Substantia nigra (tissue), 51 donors: ENCODE measurements at places on chromosomes 6 and 20.

GRCh38 chr6:74969591-74970267, 236.1 kb downstream of the COL12A1 start:
- DNase-seq, result no peak

DNA sequence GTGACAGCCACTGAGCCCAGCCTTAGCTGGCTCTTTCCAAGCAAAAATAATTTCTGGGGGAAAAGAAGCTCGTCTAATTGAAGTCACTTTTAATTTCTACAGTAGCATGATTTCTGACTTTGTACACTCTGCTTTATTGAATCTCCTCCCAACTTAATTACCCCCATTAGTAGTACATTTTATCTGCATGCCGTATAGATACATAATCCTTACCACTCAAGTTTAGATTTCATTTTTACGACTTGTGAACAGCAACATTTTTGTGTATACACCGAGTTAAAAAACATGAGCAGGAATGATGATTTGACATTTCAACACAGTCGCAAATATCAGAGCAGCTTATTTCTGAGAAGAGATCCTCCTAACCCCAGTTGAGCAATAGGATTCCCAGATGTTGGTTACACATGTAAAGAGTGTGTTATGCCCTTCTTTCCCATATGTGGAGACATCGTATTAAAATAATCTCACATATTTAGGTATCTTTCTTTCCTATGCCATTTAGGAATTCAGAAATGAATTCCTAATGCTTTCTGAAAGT, 127.3 kb upstream of the MTHFD1L start:
- DNase-seq, result no peak

DNA sequence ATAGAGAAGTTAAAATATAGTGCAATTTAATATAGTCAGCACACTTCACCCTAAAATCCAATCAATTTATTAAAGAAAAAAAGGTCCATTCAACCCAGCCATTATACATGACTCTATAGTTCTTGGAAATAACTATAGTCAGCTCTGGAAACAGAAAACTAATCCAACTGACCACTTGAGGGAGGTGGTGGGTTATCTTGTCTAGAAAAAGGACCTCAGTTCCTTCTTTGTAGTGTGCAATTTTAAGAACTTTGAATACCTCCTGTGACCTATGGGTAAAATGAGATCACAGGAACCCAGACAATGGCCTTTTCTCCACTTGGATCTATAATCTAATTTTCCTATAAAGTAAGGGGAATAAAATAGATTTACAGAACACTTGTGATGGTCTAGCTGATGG, 163.6 kb upstream of the CENPW start:
- DNase-seq, result no peak

- DNase-seq, result no peak
Observed at GRCh38 chr20:2519115-2519809, 10.5 kb upstream of the ZNF343 start.

GRCh38 chr6:70668499-70668812, 773 bp downstream of the SMAP1 start:
- no peak for DNase-seq

- no peak for DNase-seq
Observed at GRCh38 chr6:135191508-135192255, 10.6 kb downstream of the MYB start.

DNA sequence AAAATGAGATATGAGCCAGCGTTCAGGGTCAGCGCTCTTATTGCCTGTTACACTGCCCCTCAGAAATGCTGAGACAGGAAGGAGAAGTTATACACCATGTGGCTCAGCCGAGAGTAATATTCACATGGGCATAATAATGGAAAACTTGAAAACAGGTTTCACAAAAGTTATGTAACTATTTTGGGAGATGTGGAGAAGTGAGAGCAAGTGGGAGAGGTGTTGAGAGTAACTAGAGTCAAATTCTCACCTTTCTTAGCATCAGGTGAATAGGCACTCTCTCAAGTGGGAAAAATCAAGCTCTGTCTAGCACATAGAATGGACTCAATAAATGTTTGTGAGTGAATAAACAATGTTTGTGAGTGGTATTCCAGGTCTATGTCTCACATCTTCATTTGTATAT, 94.5 kb downstream of the TBX18 start:
- DNase-seq, result no peak

GRCh38 chr6:21899708-21900107, 306.2 kb downstream of the SOX4 start:
- DNase-seq, result no peak

GRCh38 chr6:39801456-39802251, 9.5 kb downstream of the DAAM2 start:
- no peak for DNase-seq

DNA sequence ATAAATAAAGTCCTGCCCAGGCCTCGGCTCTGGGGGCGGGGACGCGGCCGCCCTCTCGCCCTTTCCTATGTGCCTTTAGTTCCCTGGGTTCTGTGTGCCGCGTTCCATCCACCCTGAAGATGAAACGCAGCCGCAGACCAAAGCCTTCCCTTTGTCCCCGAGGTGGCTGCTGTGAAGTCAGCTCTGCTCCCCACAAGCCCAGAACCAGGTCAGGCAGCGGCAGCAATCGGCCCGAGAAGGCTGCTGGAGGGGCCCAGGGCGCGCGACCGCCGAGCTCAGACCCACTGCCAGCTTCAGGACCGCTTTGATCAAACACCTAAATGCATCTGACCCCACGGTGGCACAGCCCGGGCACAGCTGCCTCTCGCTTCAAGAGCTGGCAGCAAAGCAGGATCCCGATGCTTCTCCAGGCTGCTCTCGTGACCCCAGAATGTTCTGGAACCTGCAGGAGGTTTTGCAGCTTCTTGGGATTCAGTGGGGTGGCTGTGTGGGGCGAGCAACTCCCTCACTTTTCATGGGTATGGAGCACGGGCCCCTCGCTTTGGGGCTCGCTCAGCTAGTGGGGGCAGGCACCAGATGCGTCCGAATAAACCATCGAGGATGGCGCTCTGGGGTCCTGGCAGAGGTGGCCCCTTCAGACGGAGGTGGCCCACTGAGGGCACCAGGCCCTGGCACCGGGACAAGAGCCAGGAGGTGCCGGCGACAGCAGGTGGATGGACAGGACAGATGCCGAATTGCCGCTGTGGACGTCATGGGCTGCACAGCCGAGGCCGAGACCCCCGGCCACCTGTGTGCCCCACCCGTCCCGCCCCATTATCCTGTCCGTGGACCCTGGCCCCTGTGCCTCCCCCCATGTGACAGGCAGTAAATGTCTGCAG, 13.0 kb downstream of the CHRNA4 start:
- DNase-seq, result no peak

- DNase-seq, result no peak
Observed at GRCh38 chr6:46921059-46921458, 679 bp downstream of the ADGRF5 start.

- DNase-seq, result no peak
Observed at GRCh38 chr20:37326666-37327065, 19.3 kb upstream of the SRC start.

DNA sequence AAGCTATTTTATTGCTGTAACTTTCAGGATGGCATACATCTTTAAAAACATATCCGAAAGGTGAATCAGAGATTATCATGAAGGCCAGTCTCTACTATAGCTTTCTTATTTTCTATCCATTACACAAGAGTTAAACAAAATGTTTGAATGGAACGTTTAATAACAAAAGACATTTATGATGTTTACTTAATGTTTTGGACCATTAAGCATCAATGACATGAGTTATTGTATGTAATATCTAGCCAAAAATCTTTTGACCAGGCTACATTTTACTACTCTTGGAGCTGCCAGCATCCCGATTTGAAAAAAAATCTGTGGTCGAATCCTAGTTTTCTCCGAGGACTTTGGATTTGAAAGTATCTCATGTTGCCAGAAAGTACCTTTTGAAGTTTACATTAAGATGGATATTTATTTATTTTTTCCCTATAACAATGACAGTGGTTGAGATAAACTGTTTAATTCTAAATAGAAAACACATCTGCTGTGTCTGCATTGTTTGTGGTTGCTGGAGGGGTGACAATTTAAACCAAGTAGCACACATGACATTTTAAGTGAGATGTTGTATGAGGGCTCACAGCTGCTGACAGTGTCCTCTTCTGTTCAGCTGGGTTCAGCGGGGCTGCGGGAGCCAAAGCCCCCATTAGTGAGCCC, 293.7 kb upstream of the TCF21 start:
- DNase-seq, result no peak

- no peak for DNase-seq
Observed at GRCh38 chr6:52423971-52424381, 3.8 kb downstream of the EFHC1 start.

GRCh38 chr6:30782425-30783014, 38.2 kb upstream of the IER3 start:
- DNase-seq, result no peak

GRCh38 chr6:126537061-126537816, 197.3 kb downstream of the CENPW start:
- no peak for DNase-seq

DNA sequence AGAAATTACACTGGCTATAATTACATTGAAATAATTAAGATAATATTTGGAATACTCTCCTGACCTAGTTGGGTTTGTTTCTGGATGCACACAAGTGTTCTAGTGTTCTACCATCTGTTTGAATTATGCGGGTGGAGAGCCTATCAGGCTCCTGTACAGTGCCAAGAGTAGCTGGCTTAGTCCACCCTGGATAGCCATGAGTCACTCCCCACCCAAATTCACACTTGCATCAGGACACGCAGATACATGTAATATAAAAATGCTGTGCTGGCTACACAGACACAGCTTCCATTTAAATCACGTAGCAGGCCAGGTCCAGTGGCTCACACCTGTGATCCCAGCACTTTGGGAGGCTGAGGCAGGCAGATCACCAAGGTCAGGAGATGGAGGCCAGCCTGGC, 686.2 kb upstream of the SLC35B3 start:
- no peak for DNase-seq

DNA sequence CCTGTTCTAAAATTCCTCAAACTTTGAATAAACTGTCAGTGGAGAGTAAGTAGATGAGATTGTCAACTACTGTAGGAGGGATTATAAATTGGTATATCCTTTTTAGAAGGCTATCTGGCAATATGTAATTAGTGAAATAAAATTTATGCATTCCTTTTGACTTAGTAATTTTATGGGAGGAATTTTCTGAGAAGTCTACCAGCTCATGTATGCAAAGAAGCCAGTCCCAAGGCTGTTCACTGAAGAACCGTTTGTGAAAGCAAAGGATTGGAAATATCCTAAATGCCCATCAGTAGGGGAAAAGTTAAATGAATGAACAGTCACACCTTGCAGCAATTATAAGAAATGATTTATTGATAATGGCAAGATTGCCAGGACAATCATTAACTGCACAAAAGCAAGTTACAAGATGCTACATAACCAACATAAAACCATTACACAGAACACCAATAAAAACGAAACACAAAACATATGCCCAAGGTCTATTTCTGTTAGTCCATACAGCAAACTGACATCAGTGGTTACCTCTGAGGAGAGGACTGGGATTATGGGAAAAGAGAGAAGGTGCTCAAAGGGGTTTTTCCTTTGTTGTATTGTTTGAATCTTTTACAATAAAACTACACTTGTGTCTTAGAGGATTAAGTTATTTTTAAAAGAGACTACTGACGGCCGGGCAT, 4.6 kb upstream of the DSTN start:
- DNase-seq, result no peak

DNA sequence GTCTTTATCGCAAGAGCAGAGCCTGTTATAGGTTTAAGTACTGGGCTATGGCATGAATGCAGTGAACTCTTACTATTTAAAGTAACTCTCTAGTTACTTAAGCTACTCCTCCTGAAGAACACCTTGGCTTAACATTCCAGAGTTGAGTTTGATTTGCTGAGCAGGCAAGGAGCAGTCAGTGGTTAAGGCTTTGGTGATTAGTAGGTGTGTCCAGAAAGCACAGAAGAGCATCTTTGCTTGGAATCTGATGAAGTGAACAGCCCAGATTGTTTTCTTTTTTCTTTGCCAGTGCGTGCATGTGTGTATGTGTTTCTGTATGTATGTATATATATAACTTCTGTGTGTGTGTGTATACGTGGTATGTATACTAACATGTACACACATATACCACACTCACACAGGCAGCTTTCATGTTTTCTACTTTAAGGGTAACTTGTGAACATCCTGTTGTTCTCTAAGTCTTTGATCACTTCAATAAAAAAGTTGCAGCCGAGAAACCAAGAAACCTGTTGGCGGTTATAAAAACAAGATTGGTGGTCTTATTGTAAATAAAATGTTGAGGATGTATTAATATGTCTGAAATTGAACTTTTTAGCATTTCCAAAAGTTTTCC, 56.2 kb upstream of the TULP4 start:
- no peak for DNase-seq

- no peak for DNase-seq
Observed at GRCh38 chr20:15700147-15700765, 873.0 kb downstream of the KIF16B start.

DNA sequence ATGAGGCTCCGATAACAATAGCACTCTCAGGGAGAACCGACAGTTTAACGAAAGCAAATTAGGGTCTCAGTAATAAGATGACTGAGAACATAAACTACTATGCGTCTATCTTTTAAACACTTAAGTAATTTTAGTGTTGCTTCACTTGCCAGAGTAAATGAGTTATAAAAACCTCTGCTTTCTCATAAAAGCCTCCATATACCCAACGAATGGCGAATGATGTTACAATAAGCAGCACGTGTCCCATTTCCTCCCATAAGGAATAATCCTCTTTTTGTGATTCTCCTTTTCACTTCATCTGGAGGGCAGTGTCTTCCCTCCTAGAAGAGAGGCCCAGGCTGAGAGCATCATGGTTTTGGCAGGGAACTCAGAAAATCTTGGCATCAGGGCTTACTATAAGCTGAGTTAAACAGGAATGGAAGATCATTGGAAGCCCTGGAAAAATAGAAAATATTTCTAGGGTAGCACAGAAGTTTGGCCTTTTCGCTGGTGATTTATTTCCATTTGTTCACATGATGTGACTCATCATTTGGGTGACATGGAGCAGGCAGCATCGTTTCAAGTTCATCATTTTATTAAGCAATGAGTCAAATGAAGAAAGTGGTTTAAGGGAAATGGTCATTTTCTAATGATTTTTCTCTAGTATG, 255.4 kb downstream of the ATXN1 start:
- no peak for DNase-seq

- no peak for DNase-seq
Observed at GRCh38 chr6:108684771-108685329, 124.1 kb downstream of the FOXO3 start.

DNA sequence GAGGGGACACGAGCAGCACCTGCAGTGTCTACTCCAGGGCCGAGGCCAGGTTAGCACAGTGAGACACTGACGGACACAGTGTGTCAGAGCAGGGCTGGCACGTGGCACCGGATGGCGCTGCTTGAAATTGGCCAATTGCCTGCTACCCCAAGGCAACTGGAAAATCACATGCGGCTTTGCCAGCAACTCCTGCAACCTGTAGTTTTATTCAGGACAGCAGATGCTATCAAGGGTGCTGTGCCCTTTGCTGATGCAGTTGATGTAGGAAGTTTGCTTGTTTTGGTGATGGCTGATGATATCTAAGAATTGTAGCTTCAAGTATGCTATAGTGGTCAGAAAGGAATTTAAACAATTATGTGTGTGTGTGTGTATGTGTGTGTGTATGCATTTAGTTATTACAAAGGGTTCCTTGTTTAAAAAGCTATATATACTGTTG, 25.9 kb downstream of the RIN2 start:
- DNase-seq, result no peak
